Fibroblast of the conjunctiva (primary cell): ENCODE measurements at places on chromosomes 7 and 10.

GRCh38 chr7:124712017-124712416 lies 53.6 kb downstream of the GPR37 start:
- no peak for DNase-seq

DNA sequence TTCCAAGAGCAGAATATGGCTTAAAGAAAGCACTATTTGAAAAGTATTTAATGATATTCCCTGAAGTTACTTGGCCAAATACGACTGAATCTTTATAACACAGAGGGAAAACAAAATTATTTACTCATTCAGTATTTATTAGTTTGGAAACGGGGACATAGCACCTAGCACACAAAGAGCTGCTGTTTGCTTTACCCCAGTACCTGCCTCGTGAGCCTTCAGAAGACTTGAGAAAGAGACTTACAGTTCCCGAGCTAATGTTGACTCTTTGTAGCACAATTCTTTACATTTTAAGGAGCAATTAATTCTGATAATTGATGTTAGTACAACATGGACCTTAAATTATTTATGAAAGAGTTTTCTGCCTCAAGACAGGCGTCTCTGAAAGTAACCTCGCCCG lies 88.7 kb downstream of the FAM204A start:
- no peak for DNase-seq

- DNase-seq = no peak
Observed at GRCh38 chr10:129442866-129443265, 24.2 kb upstream of the MGMT start.

DNA sequence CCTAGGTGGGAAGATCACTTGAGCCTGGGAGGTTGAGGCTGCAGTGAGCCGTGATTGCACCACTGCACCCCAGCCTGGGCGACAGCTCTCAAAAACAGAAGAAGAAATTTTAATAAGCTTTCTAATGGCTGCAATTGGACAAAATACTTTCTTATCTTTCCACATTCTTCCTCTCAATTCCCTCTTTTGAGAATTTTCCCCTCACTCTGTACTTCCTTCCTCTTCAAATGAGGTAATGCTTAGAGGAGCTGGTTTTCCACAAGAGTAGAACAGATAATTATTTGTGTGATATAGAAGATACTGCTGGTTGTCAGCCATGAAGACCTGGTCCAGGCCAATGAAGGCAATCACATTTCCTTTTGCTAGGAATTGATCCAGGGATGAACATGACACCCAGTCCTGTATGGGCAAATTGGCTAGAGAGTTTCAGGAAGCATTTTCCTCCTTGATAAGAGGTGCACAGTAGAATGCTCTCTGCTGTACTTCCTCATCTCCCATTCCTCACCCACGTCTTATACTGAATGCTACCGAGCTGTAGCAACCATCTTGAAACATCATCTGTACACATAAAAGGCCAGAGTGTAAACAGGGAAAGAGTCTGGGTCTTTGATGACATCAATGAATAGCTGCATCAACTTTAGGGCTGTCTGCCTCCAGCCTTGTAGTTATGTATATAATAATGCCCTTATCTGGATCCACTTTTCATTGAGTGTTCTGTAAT lies 103.9 kb downstream of the CDK6 start:
- DNase-seq = no peak

- DNase-seq = no peak
Observed at GRCh38 chr10:29064680-29065079, 224.2 kb upstream of the LYZL1 start.
